ENCODE measurements at places on chromosomes 4 and X.

- DNase-seq, result no peak
Observed at GRCh38 chr4:65367306-65367705, 303.0 kb downstream of the EPHA5 start.

GRCh38 chr4:137307806-137308205 lies 224.5 kb downstream of the PCDH18 start:
- DNase-seq, result no peak

DNA sequence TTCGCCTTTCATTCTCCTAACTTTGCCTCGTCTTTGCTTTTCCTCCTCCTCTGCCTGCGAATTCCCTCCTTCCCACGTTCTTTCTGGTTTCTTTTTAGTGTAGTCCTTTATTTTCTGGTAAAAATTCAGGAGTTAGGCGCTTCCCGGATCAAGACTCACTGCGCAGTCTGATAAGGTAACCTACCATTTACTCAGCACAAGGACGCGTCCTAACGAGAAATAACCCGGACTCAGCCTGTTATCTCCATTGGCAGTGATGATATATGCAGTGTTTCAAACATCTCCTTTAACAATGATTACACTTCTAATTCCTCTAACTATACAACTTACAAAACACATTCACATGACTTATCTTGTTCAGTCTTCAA lies 357 bp upstream of the ETNPPL start:
- no peak for DNase-seq

DNA sequence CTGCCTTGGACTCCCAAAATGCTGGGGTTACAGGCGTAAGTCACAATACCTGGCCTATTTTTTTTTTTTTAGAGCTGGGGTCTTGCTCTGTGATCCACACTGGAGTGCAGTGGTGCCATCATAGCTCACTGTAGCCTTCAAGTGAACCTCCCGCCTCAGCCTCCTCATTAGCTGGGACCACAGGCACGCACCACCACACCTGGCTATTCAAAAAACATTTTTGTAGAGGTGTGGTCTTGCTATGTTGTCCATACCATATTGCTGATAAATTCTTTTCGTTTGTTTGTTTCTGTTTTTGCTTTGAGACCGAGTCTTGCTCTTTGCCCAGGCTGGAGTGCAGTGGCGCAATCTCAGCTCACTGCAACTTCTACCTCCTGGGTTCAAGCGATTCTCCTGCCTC lies 21.6 kb downstream of the ENOPH1 start:
- no peak for DNase-seq

DNA sequence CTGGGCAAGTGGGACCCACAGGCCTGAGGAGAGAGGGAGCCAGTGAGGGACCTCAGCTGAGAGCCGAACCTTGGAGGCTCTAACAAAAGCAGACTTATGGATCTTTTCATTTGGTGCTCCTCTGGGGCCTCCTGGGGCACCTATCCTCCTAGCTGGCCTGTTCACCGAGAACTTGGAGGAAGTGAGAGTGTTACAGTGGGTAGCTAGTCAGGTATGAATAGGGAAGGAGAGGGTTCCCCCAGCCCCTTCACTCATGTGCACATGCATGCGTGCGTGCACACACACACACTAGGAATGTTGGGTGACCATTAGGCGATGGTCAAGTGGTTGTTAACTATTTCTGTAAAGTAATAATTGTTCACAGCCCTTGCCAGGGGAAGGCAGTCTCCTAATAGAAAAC lies 18.6 kb upstream of the TMEM185A start:
- no peak for DNase-seq

- no peak for DNase-seq
Observed at GRCh38 chr4:153789741-153790499, 1.0 kb upstream of the SFRP2 start.

DNA sequence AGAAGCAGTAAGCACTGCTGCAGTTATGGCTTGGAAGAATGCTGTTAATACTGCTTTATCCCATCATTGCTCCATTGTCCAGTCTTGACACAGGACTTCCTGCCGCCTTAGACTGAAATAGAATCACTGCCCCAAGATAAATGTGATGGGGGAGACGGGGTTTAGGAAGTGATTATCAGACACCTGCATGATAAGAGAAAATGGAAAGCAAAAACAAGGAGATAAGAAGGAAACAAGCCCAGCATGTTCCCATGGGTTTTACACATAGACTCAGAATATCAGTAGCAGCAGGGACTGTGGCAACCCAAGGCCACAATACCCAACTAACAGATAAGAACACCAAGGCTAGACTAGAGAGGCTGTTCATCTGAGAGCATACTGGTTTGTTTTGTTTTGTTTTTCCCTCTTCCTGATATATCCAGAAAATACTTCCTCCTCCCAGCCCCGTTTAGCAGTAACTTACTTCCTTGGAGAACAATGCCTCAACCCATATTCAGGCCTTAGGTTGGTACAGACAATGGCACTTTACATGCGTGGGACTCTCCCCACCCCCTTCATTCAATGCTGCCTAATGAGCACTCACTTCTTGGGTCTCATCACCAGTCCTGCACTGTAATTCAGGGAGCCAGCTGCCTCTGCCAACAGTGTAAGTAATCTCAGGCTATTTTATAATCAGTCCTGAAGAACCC lies 232.6 kb downstream of the CBR4 start:
- no peak for DNase-seq

DNA sequence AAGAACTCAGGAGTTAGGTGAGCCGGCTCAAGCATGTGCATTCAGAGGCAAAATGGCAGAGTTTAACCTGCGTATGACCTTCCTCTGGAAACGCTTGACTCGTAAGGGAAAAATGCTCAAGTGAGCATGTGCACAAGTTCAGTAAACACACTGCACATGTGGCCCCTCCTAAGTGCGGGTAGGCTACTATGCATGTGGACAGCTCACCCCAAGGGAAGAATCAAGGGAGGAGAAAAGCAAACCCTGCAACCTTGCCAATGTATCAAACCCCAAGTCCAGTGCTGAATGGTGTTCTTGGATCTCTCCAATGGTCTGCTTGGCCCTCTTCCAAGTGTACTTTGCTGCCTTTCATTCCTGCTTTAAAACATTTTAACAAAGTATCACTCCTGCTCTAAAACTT lies 407.1 kb downstream of the ADAM29 start:
- no peak for DNase-seq
